CD4-positive, alpha-beta T cell treated with Interleukin-6 for 4 hours (primary cell): ENCODE measurements at places on chromosomes 13 and 19.
A peak's percentile ranks its signal among the peaks of the same experiment; 100 is the strongest.

- DNase-seq = no peak
These were observed 4.4 kb downstream of the EFNB2 start for GRCh38 chr13:106530980-106531481.

- no peak for DNase-seq
These were observed 4.0 kb downstream of the RAD23A start for GRCh38 chr19:12949363-12950283.

DNA sequence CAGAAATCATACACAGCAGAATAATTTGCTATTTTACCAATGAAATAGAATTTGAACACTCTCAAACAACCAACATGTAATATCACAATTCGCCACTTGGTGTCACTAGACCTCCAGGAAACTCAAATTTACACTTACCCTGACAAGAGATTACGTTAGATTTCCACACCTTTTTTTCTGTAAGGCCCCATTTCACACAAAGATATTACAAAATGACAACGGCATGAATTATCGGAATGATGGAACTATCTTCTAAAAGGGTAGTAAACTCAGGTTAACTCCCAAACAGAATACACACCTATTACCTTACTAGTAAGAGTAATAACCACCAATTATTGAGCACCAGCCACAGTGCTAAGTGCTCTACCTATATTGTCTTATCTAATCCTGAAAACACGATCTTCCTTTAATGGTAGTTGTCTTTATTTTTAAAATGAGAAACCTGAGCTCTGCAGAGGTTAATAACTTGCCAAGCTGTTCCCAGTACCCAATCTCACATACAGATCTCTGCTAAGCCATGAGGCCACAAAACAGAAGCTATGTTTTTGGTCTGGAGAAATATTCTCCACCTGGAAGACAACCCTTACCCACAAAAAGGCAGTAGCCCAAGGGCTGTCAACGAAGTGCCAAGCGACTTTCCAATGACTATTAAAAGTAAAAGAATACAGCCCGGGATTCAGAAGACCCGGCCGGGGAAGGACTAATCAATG, 152.4 kb downstream of the DCLK1 start:
- no peak for DNase-seq

- DNase-seq = no peak
These were observed 76.8 kb downstream of the TUBGCP3 start for GRCh38 chr13:112510987-112511685.

GRCh38 chr19:313988-314815, 23.0 kb upstream of the PLPP2 start:
- no peak for DNase-seq

DNA sequence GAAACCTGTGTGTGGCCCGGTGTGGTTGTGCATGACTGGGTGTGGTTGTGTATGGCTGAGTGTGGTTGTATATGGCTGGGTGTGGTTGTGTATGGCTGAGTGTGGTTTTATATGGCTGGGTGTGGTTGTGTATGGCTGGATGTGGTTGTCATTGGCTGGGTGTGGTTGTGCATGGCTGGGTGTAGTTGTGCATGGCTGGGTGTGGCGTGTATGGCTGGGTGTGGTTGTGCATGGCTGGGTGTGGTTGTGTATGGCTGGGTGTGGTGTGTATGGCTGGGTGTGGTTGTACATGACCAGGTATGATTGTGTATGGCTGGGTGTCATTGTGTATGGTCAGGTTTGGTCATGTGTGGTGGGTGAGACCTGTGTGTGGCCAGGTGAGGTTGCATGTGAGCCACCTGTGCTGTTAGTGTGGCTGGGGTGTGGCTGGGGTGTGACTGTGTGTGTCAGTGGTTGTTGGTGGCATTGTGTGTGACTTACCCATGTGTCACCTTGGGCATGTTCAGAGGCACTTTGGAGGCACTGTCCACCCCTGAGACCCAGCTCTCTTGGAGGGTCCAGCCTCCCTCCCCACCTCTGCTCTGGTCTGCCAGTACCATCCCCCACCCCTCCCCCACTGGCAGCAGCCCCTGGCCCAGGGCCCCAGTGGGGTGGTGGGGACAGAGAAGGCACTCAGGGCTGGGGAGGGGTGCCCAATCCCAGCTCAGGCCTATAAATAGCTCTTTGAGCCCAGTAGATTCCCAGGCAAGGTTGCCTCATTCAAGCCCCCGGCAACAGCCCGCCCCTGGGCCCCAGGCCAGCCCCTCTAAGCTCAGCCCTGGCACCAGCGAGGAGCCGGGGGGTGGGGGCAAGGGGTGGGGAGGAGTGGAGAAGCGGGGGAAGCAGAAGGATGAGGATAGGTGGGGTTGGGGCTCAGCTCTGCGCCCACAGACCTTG, 3.9 kb upstream of the NCAN start:
- DNase-seq = no peak

- DNase-seq = no peak
These were observed 141.0 kb downstream of the RAP2A start for GRCh38 chr13:97574926-97575325.

DNA sequence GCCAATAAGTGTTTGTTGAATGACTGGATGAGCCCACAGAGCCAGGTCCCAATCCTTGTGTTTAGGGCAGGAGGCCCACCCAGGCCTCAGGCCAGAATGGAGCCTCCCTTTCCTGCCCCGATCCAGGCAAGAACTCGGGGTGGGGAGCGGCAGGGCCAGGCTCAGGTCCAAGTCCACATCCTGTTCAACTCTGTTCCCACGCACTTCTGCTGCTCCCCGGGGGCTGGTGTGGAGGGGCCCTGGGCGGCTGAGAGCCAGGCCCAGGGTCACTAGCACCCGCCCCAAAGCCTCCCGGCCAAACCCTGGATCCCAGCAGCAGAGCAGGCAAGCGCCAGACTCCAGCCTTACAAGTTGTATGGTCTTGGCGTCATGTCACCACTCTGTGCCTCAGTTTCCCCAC, 8.0 kb downstream of the ANGPTL8 start:
- no peak for DNase-seq

- no peak for DNase-seq
These were observed 213.1 kb upstream of the TMTC4 start for GRCh38 chr13:100887729-100888151.

DNA sequence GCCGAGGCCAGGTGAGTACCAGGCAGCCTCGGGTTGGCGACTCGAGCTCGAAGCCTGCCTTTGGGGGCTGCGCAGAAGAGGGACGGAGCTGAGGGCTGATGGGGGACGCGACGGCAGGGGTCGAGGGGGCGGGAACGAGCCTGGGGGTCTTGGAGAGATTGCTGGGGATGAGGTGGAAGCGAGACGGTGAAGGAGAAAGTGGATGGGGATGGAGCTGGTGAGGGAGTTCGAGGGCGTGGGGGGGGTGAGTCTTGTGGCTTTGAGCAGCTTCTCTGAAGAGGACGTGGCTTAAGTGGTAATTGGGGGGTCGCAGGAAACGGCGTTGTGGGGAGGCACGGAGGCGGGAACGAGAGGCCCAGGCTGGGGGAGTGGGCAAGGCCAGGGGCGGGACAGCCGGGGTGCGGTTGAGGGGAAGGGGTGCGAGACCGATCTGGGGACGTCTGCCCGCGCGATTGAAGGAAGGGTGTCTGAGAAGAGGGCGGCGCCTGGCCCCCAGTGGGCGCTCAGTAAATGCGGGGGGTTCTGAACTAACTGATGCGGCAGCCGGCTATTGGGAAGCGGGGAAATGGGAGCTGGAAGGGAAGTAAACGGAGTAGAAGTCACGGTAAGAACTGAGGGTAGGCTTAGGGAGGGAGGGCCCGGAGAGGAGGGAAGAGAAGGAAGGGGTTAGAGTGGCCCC, 426 bp downstream of the MYO9B start:
- DNase-seq = peak; percentile 49

DNA sequence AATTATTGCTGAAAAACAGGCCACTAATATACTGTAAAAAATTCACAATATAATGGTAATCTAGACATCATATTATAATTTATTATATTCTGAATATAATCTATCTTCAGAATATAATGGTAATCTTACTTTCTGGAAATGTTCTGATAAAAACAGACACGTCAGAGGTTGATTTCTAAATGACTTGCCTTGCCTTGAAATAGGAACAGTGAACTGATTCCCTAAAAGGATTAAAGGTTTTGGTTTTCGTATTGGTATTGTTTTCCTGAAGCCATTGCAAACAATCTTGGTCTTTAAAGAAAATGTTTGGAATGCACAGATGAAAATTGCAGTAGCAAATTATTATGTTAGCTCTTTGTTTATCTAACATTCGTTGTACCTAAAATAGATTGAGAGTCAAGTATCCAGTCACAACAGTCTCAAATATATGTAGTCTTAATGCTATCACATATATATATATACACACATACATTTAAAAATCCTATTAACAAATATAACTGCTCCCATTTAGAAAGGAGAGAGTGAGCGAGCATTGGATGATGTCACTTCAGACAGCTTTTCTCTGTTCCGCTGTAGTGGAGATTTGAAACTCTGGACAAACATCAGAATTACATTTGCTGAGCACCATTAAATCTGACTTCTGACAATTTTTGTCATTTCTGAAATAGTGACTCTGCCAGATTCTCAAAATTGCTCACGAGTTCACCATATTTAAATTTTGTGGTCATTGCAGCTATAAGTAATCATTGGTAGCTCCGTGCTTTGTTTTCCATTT, 1.7 kb downstream of the ITM2B start:
- no peak for DNase-seq

- DNase-seq = no peak
These were observed 51.2 kb upstream of the EEF1AKMT1 start for GRCh38 chr13:20824762-20825476.

DNA sequence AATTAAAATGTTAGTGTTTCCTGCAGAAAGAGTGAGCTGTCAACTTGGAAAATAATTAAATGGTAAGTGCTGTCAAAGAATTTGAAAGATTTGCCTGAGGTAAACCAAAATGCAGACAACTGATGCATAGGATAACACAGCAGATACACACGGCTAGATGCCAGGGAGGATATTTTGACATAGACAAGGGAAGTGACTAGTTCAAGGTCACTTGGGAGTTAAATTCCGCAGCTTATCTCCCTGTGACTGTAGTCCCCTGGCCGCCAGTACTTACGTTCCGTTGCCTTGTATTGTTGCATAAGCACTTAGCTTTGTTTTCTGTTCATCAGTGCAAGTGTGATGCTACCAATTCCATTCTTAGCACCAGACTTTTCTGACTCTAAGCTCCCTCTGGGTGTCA, 247.3 kb upstream of the MAB21L1 start:
- no peak for DNase-seq

GRCh38 chr13:94172416-94172815, 307.1 kb downstream of the DCT start:
- no peak for DNase-seq

- no peak for DNase-seq
These were observed 30.7 kb upstream of the LPAR6 start for GRCh38 chr13:48443442-48444208.

DNA sequence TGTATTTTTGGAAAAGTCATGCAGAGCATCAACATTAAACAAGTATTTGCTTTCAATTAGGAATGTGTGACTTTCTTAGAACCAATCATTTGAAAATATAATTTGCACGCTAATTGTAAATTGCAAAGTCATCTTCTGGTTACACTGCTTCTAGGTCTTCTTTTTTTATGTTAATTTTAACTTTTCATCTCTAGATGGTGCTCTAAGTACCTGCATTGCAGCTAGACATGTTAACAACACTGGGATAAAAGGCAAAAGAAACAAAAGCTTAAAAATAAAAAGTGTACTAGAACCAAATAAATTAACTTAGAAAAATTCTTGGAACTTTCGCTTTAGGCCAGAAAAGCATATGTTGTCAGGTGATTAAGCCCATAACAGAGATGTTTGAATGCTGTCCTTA, 2758.2 kb downstream of the PCDH9 start:
- DNase-seq = no peak

GRCh38 chr19:6038634-6039405, 60.9 kb upstream of the RANBP3 start:
- no peak for DNase-seq

- no peak for DNase-seq
These were observed 155.5 kb downstream of the TNFSF13B start for GRCh38 chr13:108425056-108425455.
